Immature natural killer cell (primary cell): ENCODE measurements at places on chromosomes 5 and 9. TPM values are rescaled to one million over a fixed set of nuclear protein-coding genes. Genes with fewer than 3 reads are reported as not detected.
A peak's percentile ranks its signal among the peaks of the same experiment; 100 is the strongest.

GRCh38 chr5:129118826-129119225 lies 24.3 kb downstream of the ISOC1 start:
- no peak for DNase-seq

DNA sequence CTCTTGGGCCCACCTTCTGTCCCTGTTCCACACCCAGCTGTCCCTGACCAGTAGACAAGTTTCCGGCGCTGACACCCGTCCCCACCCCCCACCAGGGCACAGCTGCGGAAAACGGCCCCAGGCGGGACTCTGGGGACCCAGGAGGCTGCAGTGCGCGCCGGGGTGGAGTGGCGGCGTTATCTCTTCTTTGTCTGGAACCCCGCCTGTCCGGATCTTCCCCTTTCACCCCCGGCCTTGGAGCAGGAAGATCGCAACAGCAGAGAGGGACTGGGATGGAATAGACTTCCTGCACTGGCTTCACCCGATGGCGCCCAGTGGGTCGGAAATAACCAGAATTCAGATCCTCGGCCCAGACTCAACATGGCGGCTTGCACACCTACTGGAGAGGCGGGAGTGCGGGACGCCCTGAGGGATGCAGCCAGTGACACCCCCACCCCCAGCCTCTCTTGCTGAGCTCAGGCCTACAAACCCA lies 4.7 kb downstream of the PAX5 start:
- no peak for DNase-seq

DNA sequence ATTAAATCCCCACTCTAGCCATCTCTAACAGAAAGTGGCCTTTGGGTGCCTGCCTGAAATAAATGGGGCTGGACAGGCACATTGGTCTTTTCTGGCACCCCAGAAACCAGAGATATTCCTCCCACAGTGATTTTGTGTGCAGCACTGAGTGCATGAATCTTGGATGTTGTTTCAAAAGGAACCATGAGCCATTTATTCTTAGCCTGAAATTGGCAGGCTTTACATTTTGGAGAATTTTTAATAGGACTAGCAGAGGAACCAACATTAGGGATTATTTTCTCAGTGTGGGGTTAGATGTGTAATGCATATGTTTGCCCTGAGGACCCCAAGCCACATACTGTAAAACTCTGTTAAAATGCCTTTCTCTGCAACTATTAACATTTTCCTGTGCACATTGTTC lies 451.3 kb downstream of the NFIB start:
- no peak for DNase-seq

The CMYA5 gene
- polyA plus RNA-seq: not detected

The IGIP gene
- polyA plus RNA-seq: 0.35 TPM

DNA sequence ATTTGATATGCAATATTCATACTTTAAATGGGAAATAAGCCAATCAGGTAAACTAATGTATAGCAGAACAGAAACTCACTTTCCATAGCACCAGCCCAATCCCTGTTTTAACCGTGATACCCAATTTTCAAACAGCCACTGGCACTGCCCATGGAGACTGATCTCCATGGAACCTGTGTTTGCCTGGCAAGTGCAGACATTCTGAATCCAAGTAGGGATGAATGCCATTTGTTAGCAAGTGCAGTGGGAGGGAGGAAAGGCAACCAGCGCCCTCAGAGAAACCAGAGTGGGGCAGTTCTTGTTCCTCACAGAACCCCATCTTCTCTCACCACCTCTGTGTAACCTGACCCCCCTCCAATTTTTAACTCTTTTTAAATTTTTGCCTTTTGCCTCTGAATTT lies 229.1 kb downstream of the CTNND2 start:
- DNase-seq: no peak

GRCh38 chr9:136225366-136225747 lies 20.3 kb downstream of the QSOX2 start:
- DNase-seq: no peak

- DNase-seq: no peak
These were observed 27.7 kb downstream of the SLC22A5 start for GRCh38 chr5:132397224-132397623.

DNA sequence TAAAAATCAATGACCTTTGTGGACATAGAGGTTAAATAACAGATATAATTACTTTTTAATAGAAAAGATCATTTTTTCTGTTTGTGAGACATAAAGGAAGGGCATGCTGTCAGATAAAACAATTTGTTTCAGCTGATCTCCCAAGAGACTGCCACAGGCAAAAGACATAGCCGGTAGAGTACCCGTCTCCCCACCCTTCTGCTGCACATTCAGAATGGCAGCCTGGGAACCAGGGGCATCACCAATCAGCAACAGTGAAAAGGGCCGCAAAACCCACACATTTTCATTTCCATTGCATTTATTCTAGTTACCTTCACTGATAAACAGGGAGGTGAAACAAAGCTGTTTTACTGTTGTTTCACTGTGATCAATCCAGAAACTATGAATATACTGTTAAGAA lies 357.7 kb downstream of the ARRDC3 start:
- no peak for DNase-seq

DNA sequence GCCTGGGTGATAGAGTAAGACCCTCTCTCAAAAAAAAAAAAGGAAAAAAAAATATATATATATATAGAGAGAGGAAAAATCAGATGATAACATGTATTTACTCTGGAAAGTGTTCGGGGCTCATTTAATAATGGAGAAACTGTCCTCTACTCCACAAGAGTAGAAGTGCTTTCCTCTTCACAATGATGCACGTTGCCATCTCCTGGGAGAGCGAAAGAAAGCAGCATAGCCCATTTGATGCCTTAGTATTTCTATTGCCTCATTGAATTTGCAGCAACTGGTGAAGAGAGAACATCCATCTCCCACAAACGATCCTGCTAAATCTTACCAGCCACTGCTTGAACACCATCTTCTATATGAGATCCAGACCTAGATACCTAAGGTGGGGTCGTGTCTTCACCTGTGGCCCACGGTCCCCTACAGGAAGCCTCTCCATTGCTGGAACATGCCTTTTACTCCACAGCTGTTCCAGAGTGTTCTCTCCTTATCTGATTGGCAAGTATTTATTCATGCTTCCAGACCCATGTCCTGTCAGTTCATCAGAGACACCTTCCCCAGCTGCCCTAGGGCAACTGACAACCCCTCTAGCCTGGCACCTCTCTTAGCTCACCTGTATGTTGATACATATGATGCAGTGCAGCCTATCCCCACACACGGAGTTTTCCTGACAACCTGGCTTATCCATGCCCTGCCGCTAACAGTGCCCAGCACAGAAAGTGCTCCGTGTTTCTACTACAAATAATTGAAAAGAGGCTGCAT lies 115.3 kb downstream of the MARCHF11 start:
- DNase-seq: no peak

DNA sequence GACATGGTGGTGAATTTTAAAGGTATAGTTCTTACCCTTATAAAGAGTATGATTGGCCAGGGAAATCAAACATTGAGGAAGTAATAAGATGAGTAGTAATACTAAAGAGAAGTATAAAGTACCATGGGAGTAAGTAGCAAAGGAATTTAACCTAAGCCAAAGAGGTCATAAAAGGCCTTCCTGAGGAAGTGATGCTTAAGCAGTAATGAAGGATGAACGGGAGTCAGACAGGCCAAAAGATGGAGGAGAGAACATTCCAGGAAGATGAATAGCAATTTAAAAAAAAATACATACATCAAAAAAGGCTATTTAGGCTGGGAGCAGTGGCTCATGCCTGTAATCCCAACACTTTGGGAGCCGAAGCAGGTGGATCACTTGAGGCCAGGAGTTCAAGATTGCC lies 29.0 kb downstream of the KLHL3 start:
- DNase-seq: no peak

DNA sequence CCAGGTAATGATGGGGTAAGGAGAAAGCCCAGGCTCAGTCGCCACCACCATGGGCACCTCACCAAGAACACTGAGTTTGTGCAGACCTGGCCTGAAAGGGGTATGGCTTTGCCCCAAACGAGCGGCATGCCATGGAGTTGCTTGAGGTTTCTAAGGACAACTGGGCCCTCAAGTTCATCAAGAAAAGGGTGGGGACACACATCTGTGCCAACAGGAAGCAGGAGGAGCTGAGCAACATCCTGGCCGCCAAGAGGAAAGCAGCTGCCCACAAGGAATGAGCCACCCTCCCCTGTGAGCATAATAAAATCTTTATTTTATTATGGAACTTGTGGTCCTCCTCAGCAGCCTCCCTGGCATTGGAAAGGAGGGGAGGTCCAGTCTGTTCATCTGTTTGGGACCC lies 23.8 kb downstream of the CD14 start:
- no peak for DNase-seq

DNA sequence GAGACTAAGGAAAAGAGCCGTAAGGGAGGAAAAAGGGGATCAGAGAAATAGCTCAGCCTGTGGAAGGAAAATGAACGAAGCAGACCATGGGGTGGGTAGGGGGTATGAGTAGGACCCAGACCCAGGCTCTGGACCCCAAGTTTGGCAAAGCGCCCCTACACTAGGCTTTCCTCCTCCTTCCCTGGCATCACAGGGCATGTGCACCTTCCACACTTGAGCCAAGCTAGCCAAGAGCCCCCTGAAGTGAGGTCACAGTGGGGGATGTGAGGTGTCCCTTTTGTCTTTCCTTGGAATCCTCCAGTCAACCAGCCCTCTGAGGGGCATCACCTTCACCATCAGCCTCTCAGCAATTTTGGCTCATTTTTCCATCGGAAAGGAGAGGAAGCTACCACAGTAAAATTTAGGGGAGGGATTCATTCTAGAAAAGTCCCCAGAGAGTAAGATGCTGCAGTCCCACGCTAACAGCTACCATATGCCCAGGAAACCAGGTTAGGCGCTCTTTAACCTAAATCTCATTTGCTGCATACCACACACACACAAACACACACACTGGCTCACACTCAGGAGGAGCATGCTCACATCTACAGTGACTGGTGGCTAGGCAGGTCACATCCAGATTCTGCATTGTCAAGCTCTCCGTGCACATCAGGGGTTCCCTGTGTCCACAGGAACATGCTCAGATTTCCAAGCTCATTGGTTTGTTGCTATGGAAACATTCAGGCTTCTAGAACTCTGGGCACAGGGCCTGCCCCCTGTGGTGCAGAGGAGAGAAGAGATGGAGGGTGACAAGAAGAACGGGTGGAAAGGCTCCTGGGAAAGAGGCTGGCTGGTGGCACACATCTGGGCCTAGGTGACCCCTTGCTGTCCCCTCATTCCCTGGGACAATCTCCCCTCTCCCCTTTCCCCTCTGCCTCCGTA lies 9.9 kb downstream of the REEP2 start:
- no peak for DNase-seq

GRCh38 chr9:89916001-89916597 lies 311.3 kb downstream of the GADD45G start:
- no peak for DNase-seq

The SLC27A6 gene
- polyA plus RNA-seq: not detected

DNA sequence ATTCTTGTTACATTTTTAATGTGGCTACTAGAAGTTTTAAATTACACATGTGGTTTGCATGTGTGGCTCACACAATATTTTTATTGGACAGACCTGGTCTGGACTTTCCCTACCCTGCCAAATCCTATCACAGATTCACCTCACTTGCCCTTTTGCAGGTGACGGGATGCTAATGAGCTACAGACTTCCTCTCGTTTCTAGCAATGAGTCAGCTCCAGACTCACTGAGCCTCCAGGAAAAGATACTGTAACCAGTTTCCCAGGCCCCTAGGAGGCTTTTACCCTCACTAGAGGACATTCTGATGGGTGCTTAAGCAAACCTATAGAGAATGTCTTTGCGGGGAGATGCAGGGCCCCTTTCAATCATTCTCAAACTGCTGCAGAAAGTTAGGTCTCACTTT lies 135.4 kb downstream of the WDR41 start:
- no peak for DNase-seq

The HEMGN gene
- polyA plus RNA-seq: 0.97 TPM

The SLCO6A1 gene
- not detected for polyA plus RNA-seq

GRCh38 chr5:39427229-39427628 lies 2.4 kb upstream of the DAB2 start:
- no peak for DNase-seq

DNA sequence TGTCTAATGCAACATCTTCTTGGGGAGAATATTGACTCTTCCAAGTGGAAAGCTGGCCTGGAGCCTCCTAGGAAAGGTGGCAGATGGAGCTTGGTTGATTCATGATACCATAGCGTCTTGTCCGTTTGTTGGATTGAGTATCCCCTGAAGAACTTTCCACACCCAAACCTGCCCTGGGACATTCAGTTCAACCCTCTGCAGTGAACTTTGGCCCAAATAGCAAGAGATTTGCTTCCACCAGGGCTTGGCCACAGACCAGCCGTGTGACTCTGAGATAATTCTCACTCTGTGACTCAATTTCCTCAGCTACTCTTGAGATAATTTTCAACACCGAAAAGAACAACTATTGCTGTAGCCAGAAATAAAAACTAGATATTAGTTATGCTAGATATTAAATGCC lies 108.0 kb upstream of the RAD23B start:
- DNase-seq: peak; percentile 22

The EXD3 gene
- polyA plus RNA-seq: 4.3 TPM

DNA sequence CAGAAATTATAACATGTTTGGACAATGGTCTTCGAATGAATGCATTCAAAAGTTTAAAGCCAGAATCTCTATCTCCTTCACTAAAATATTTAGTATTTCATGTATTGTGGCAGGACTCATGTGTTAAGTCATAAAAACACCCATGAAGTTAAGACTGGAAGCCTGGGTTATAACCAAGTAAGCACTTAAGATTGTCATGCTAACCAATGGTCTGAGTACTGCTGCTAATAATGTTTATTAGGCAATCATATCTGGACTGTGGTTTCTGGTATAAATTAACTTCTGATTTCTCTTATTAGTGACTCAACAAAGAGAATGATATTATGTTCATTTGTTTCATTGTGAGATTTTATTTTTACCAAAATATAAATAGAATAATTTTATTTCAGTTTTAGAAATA lies 297.9 kb upstream of the EDIL3 start:
- DNase-seq: no peak

DNA sequence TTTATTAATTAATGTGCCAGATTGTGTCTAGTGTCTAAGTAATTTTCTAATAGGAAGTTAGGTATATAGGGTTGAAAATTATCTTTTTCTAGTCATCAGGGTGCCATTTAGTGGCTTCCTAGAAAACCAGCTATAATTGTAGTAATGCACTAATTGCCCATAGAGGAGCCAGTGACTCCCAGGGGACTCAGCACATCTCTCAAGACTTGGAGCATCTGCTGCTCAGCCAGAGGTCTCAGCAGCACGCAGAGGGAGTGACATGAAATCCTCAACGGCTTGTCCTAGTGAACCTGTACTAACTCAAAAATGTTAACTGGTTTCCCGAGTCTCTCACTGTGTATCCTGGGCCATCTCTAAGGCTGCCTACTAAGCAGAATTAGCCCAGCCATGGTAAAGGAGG lies 78.2 kb upstream of the MAN2A1 start:
- no peak for DNase-seq

The ABO gene
- polyA plus RNA-seq: not detected

The NUTM2F gene
- not detected for polyA plus RNA-seq
